MM.1S (cell line): ENCODE measurements at places on chromosomes 3 and 15.

DNA sequence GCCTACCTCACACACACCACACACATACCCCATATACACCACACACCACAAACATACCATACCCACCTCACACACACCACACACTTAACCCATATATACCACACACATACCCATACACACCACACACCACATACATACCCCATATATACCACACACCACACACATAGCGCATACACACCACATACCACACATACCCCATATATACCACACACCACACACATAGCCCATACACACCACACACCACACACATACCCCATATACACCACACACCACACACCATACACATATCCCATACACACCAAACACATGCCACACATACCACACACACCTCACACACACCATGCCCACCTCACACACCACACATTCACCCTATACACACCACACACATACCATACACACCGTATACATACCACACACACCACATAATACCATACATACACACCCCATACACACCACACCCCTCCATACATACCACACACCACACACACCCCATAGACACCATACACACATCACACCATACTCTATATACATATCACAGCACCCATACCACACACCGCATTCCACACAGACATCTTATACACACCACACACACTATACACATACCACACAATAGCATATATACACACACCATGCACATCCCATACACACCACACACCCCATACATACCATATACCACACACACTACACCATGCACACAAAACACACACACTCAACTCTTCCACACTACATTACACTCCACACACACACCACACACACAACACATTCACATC lies 29.5 kb downstream of the APBA2 start:
- DNase-seq, result no peak
- H3K4me3 ChIP-seq, result no peak overlapping the region
- no peak overlapping the region for H3K27ac ChIP-seq
- no peaks in the 10 kb centered on the region for H3K27me3 ChIP-seq

DNA sequence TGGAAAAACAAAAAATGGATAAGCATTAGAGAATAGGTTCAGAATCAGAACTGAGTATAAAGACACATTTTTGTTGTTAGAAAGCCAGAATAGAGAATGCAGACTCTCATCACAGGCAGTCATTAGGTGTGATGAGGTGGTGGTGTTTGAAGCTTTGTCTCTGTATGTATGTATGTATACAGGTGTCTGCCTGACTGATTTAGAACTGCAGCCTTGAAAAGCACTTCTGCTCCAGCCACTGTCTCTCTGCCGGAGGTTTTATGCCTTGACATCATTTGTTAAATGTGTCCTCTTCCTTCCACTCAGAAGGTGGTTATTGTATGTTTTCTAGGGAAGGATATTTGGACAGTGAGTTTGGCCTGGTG lies 80.7 kb upstream of the ZBED2 start:
- no peaks in the 10 kb centered on the region for H3K36me3 ChIP-seq
- H3K27ac ChIP-seq, result peak overlapping the region; percentile 88; the same call in 1 of the 2 replicates
- peak overlapping the region; percentile 88 for H3K4me3 ChIP-seq
- H3K27me3 ChIP-seq, result no peaks in the 10 kb centered on the region
- peak; percentile 45 for DNase-seq

GRCh38 chr3:72655723-72656122 lies 192.5 kb downstream of the SHQ1 start:
- H3K4me3 ChIP-seq, result no peak overlapping the region
- H3K27ac ChIP-seq, result no peak overlapping the region
- no peaks in the 10 kb centered on the region for H3K36me3 ChIP-seq
- H3K27me3 ChIP-seq, result no peaks in the 10 kb centered on the region
- no peak for DNase-seq

DNA sequence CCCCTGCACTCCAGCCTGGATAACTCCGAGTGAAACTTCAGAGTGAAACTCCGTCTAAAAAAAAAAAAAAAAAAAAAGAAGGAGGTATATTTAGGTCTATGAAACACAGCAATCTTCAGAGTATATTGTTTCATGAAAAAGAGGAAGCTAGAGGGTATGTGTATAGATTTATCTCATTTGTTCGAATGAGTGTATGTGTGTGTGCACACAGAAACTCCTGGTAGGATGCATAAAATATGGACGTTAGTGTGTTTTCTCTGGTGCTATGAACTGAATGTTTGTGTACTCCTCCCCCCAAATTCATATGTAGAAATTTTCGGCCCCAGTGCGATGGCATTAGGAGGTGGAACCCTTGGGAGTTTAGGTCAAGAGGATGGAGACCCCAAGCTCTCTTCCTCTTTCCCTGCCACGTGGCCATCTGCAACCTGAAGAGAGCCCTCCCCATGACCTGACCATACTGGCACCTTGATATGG lies 98.6 kb upstream of the KLF13 start:
- H3K4me3 ChIP-seq, result peak overlapping the region; percentile 97
- H3K27ac ChIP-seq, result peak overlapping the region; percentile 87
- peak; percentile 45 for DNase-seq
- peaks cover 11% of the 10 kb centered on the region for H3K4me1 ChIP-seq

DNA sequence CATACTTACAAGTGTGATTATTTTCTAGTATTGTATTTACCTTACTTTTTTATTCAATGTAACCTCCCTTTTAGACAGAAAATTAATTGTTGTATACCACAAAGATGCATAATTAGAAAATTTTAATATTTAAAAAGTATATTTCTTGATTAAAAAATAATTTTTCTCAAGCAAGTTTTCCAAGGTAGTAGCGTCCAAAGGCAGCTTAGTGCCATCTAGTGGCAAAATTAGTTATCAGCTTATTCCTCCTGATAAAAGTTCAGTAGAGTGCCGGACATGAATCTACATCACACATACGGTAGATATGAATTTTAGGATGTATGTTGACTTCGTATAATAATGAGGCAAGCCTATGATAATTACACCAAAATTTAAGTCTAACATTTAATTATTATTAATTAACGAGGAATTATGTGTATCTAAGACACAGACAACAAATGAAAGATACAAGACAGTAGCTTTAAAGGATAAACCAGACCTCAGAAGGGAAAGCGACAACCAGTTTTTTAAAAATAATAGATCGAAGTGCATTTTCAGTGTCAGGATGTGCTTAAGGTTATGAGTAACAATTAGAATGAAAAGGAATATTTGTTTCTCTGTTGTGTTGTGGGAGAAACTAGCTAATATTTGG lies 405.9 kb downstream of the ROBO1 start:
- H3K27ac ChIP-seq, result no peak overlapping the region
- DNase-seq, result peak; percentile 60
- no peaks in the 10 kb centered on the region for H3K27me3 ChIP-seq
- H3K4me1 ChIP-seq, result no peaks in the 10 kb centered on the region
- no peak overlapping the region for H3K4me3 ChIP-seq

GRCh38 chr3:140288595-140288994 lies 353.6 kb downstream of the CLSTN2 start:
- no peak overlapping the region for H3K27ac ChIP-seq
- H3K4me3 ChIP-seq, result no peak overlapping the region
- H3K36me3 ChIP-seq, result no peaks in the 10 kb centered on the region
- H3K4me1 ChIP-seq, result no peaks in the 10 kb centered on the region
- no peak for DNase-seq

DNA sequence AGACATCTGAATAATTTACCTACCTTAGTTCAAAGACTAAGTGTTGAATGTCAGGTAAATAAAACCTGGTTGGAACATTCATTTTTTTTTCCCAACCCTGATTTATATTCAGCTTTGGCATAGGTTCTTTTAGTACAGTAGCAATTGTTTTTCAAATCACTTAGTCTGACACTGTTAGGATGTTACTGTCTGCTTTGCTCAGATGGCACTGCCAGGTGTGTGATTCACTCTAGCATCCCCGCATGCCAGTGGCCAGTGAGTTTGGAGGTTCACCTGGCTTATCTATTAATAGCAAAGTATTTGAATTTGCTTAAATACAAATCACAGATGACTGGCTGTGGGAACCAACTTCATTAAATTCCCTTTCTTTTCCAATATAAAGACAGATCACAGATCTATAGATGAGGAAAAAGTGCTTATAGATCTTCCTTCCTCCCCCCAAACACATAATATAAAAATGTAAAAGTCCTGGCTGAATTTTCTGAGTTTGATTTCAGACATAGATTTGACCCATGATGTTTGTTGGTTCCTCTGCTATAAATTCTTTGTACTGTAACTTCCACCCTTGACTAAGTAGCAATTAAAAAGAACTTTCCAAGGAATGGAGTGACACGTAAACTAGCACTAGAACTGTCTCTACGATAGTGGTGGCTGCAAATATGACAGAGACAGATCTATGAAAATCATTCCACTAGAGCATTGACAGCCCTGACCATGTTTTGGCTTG lies 3.9 kb downstream of the THBS1 start:
- no peak overlapping the region for H3K4me3 ChIP-seq
- no peak for DNase-seq
- no peaks in the 10 kb centered on the region for H3K4me1 ChIP-seq
- H3K27me3 ChIP-seq, result peaks cover 8% of the 10 kb centered on the region; the same call in 1 of the 2 replicates

DNA sequence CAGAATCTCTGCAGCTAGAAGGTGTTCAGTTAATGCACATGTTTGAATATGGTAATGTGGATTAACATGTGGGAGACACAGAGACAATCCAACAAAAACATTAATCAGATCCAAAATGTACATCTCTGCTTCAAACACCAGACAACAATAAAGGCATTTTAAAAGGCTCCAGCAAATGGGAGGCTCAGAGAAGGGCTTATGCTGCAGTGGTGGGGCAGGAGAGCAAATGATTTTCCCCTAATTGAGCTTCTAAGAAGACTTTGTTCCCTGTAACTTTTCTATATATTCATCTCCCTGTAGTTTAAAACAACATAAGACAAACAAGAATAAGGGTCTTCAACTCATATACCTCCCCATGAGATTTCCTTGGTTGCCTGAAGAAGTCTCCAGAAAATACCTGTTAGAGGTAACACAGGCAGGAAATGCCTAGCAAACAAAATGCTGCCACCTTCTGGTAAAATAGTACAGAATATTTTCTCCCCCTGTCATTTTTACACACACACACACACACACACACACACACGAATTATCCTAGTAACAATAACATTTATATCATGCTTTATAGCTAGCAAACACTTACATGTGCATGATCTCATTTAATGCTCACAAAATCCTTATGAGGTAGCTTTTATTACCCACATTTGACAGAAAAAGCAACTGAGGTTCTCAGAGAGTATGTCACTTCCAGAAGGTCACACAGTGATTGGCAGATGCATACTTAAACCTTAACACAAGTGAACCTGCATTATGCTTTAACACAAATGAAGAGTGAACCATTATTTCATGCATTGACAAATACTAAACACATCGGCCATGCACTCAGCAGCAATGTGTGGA lies 123.4 kb upstream of the MB21D2 start:
- H3K27ac ChIP-seq, result no peak overlapping the region
- H3K4me3 ChIP-seq, result no peak overlapping the region
- DNase-seq, result peak; percentile 68
- no peaks in the 10 kb centered on the region for H3K4me1 ChIP-seq
- no peaks in the 10 kb centered on the region for H3K36me3 ChIP-seq

GRCh38 chr3:175073219-175073905 lies 214.2 kb downstream of the NAALADL2 start:
- no peaks in the 10 kb centered on the region for H3K36me3 ChIP-seq
- no peaks in the 10 kb centered on the region for H3K27me3 ChIP-seq

DNA sequence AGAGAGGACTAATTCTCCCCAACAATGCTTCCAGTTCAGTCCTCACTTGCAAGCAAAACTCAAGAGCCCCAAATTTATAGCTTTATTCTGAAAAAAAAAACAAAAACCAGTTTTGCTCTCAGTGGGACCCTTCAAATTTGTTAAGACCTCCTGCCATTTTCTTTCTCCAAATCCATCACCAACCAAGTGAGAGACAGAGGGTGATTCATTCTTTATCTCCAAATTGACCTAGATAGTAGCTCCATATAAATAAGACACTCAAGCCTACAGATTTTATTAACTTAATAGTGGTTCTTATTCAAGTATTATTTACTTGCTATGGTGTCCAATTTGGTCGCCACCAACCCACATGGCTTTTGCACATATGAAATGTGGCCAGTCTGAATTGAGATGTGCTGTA lies 195.8 kb downstream of the RORA start:
- DNase-seq, result no peak
- H3K27ac ChIP-seq, result no peak overlapping the region
- no peaks in the 10 kb centered on the region for H3K36me3 ChIP-seq
- no peaks in the 10 kb centered on the region for H3K4me1 ChIP-seq
- no peak overlapping the region for H3K4me3 ChIP-seq
- H3K27me3 ChIP-seq, result no peaks in the 10 kb centered on the region

DNA sequence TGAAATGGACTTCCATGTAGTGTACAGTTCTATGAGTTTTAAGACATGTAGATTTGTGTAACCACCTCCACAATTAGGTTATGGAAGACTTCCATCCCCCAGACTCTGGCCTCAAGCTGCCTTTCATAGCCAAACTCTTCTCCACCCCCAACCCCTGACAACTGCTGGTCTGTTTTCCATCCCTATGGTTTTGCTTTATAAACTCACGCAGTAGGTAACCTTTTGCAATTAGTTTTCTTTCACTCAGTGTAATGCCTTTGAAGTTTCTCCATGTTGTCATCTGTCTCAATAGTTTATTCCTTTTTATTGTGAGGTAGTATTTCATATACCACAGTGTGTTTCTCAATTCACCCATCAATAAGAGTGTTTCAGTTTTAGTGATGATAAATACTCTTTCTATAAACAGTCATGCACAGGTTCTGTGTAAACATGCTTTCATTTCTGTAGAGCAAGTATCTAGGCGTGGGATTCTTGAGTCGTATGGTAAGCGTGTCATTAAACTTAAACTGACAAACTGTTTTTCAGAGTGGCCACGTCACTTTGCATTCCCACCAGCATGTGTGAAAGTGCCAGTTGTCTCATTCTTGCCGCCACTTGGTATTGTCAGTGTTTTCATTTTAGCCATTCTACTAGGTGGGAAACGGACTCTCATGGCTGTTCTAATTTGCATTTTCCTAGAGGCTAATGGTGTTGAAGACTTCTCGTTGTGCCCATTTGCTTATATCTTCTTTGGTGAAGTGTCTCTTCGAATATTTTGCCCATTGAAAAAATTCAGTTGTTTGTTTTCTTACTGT lies 47.3 kb upstream of the ALDH1A3 start:
- no peak overlapping the region for H3K27ac ChIP-seq
- no peaks in the 10 kb centered on the region for H3K36me3 ChIP-seq
- no peaks in the 10 kb centered on the region for H3K4me1 ChIP-seq
- H3K27me3 ChIP-seq, result no peaks in the 10 kb centered on the region
- H3K4me3 ChIP-seq, result no peak overlapping the region

DNA sequence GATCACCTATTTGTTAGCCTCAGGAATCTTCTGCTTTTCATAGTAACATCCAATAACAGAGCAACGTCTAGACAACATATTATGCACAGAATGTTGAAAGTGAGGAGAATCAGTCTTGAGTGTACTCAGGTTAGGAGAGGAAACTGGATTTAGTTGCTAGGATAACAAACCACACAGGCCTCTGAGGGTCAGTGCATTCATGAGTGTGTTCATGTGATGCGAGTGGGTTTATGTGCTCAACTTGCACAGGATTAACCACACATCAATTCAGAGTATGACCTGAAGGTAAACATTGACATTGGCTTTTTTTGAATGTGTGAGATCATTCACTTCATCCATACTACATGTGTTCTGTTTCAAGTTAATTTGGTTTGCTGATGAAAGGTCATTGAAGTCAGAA lies 287.6 kb downstream of the DIPK2A start:
- no peak overlapping the region for H3K4me3 ChIP-seq
- H3K36me3 ChIP-seq, result no peaks in the 10 kb centered on the region
- no peak for DNase-seq
- no peaks in the 10 kb centered on the region for H3K27me3 ChIP-seq
- H3K27ac ChIP-seq, result no peak overlapping the region
